Activated gamma-delta T cell (primary cell): ENCODE measurements at places on chromosomes 1 and 21.

DNA sequence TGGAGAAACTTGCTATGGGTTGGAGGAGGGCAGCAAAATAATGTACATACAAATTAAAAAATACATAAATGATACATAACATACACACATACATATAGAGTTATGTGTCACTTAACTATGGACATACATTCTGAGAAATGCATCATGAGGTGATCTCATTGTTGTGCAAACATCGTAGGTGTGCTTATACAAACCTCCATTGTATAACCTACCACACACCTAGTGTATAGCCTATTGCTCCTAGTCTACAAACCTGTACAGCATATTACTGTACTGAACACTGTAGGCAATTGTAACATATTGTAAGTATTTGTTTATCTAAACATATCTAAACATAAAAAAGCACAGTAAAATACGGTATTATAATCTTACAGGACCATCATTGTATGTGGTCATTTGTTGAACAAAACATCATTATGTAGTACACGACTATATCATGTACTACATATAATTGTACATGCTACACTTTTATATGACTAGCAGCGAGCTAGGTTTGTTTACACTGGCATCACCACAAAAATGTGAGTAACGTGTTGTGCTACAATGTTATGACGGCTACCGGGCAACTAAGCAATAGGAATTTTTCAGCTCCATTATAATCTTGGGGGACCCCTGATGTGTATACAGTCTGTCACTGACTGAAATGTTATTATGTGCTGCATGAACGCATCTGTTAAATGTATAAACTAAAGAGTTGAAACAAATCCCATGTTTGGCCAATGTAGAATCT, 35.5 kb downstream of the ITGB3BP start:
- no peak for DNase-seq

GRCh38 chr1:98323388-98323787, 338.1 kb upstream of the SNX7 start:
- DNase-seq, result no peak

- DNase-seq, result no peak
Measured at GRCh38 chr1:177343445-177343844, 172.7 kb downstream of the BRINP2 start.

DNA sequence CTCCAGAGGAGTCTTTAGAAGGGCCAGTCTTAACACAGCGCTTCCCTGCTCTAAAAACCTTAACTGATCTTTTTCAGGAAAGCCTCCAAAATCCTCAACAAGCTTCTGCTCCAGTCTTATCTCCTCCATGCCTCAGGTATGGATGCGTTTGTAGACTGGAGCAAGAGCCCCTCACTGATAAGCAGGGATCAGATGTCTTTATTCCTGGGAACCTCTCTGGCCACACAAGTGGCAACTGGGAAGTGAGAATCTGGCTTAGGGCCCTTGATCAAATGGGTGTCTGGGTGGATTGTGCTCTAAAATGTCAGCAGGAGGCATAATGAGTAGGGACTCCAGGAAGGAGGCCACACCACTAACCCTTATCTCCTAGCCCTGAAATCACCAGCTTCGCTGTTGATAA, 1.4 kb downstream of the ZBTB8A start:
- no peak for DNase-seq

DNA sequence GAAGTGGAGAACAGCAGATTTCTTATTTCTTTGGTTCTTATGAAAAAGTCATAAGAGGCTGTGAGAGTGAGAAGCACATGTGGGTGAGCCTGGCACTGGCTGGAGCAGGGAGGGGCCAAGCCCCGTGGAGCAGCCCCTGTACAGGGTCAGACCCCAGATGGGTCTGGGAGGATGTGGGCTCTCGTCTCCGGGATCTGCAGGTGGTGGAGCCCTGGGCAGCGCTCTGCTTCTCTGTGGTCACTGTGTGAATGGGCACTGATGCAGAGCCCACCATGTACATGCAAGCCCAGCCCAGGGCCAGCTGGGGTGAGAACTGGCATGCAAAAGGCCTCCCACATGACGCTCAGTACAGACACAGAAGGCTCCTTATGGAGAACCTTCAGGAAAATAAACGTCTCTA, 67.6 kb downstream of the SIM2 start:
- no peak for DNase-seq

DNA sequence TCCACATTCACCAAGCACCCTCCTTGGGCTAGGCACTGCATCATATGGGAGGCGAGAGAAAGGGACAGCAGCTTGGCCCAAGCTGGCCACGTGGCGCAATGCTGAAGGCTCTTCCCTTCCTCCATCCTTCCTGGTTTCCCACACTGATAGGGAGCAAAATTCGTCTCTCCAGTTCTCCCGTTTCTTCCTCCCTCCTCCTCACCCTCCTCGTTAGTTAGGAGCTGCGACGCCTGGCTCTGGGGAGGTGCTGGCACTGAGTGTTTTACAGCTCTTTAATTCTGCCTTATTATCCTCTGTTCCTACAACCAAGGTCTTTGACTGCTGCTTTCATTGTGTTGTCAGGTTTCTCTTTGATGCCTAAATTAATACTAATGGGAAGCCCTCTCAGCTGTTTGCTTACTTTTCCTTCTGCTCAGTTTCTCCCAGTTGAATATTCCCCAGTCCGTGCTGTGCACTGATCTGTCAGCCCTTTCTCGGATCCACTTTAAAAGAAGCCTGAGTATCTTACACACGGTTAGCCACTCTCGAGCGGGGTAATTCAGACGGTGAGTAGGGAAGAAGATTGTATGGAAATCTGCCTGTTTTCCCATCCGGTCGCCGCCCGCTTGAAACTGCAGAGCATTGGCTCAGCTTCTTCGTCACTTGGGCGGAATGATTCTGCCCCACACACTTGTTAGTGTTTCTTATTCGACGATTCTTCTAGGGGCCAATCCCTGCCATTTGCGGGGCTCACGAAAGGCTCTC, 56.2 kb upstream of the SMYD2 start:
- no peak for DNase-seq

- DNase-seq, result no peak
Measured at GRCh38 chr21:33029975-33030461, 4.3 kb downstream of the OLIG2 start.

DNA sequence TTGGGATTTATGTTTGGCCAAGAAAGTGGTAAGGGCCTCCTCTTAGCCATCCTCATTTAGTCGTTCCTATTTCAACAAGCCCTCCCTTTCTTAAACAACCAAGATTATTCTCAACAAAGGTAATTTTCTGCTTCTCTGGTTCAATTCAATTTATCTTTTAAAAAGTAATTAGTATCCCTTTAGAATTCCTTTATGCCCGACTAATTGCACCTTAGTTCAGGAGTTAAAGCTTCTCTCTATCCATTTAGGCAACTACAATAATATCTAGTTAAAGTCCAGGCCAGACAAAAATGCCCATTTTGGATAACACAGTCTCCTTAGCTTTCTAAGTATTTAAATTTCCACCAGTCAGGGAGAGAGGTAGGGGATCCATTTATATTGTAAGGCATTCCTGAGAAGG, 136.7 kb upstream of the MAGI3 start:
- no peak for DNase-seq

DNA sequence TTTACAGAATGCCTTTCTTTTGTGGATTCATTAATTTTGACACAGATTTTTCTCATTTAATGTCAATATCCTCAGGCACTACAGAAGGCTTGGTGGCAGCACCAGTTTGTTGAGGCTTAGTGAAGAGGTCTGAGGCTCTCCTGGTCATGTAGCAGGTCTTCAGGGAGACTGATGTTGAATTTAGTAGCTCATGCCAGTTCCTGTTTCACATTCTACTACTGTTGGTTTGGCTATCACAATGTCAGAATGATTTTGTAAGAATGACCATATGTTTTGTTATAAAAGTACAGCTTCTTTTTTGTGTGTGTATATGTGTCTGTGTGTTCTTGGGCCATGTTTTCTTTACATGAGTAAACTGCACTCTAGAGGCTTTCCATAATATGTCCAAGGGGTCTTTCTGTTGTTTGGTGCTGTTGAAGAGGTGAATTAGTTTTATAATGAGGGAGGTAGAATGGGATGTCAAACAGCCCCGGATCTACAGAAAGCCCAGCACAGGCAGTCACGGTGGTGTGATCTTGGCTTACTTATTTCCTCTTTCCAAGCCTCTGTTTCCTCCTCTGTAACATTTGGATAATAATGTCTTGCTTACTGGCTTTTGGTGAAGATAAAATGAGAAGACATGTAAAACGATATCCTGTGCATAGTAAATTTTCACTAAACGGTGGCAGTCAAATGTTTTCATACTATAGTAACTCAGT, 32.0 kb downstream of the C1orf21 start:
- DNase-seq, result no peak

DNA sequence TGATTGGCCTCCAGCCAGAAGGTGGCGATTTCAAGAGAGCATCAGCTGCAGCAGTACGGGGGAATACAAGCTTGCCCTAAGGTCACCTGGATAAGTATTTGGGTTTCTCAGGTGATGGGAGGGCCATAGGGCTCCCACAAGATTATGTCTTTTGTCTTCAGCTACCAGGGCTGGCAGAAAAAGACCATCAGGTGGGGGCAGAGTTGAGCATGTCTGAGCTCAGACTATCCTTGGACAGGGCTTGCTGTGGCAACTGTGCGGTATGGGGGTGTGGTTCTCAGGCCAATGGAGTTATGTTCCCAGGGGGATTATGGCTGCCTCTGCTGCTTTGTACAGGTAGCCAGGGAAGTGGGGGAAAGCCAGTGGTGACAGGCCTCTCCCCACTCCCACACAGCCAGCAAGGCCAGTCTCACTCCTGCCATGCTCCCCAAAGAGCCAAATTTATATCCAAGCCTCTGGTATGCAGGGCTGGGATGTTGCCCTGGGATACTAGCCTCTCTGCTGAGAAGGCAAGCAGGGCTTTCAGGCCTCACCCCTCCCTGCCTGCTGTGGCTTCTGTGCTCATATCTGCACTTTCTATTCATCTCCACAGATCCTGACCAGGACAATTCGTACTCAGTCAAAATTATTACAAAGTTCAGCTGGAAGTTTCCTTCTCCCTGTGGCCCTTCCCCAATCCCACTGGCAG, 26.6 kb upstream of the CD84 start:
- DNase-seq, result no peak

GRCh38 chr1:26570287-26570686, 40.7 kb downstream of the RPS6KA1 start:
- DNase-seq, result no peak

GRCh38 chr1:224047538-224047937, 66.4 kb upstream of the FBXO28 start:
- no peak for DNase-seq

DNA sequence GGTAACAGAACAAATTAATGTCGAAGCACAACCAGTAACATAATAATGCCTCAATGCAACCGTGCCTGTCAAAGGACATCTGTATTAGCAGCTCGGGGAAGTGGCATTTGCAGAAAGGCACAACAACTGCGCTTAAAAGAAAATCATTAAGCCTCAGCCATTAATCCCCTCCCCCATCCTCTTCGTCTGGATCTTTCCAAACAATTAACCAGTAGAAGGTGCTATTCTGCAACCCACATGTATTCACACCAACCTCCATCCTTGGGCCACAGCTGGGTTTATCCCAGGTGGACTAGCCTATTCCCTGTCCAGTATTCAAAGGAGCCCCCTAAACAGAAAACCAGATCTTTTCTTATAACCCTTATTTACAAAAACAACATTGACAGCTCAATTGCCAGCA, 2.6 kb downstream of the RERE start:
- DNase-seq, result no peak

- DNase-seq, result no peak
Measured at GRCh38 chr1:11422686-11423085, 56.3 kb upstream of the DISP3 start.

DNA sequence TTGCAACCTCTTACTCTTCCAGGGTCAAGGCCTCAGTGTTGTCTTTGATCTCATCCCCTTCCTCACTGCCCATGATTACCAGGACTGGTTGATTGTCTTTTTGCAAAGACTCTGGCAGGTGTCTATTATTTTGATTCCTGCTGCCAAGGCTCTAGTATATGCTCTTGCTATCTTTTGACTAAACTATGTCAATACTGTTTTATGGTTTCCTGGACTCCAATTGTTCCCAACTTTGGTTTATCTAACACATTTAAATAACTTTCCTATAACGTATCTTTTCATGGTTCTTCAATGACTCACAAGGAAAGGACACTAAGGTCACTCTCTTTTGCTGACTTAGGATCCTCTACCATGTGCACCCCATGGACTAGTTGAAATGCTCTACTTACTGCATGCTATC, 141.5 kb downstream of the PTPRC start:
- DNase-seq, result no peak

DNA sequence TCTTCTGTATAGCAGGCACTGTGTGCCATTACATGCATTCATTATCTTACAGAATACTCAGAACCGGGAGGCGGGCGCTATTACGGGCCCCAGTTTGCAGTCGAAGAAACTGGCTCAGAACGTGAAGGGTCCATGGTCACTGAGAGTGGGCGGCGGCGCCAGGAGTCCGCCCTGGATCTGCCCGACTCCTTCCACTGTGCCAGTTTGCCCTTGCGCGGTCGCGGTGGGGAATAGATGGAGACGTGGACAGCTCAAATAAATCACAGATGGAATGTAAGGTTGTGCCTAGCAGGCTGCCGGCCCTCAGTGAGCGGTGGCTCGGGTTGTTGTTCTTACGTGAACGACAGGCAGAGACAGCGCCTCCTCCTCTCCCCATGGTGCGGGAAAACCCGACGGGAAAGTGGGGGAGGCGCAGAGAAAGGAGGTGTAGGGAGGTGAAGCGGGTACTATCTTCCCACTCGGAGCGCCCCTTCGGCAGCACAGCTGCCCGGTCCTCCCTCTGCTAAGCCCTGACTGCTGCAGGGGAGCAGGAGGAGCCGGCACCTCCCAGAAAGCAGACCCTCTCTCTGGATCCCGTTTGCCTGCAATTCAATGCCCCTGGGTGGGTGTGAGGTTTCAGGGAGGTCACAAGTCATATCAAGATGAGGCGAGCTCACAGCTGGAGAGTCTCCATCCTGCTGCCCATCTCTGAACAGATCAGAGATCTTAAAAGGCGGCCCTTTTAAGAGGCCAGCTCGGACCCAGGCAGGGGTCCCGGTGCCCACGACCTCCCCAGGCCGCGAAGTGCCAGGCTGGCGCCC, 1.1 kb downstream of the COL9A2 start:
- no peak for DNase-seq

- DNase-seq, result no peak
Measured at GRCh38 chr1:22045604-22046228, 6.8 kb upstream of the CDC42 start.

DNA sequence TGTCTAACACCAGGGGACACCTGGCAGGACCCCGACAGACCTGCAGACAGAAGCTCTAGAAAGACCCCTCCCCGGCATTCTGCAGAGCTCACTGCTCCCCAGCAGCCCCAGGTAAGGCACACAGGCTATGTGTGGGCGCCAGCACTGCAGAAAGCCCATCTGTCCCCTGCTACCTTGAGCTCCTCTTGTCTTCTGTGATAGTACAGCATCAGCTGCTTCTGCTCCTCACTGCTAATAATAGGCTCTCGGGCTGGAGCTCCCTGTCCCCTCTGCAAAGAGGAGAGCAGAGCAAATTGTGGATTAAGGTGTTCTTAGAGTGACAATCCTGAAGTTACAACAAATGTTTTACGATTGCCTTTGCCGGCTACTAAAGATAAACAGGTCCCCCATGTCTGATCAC, 10.1 kb downstream of the CFAP298 start:
- DNase-seq, result no peak

GRCh38 chr21:30337772-30338171, 278 bp upstream of the KRTAP27-1 start:
- no peak for DNase-seq
